ENCODE measurements at places on chromosomes 7 and 10.

GRCh38 chr10:639751-640672 lies 49.5 kb downstream of the DIP2C start:
- DNase-seq: no peak

- DNase-seq: no peak
Measured at GRCh38 chr7:69813637-69814240, 215.5 kb downstream of the AUTS2 start.

DNA sequence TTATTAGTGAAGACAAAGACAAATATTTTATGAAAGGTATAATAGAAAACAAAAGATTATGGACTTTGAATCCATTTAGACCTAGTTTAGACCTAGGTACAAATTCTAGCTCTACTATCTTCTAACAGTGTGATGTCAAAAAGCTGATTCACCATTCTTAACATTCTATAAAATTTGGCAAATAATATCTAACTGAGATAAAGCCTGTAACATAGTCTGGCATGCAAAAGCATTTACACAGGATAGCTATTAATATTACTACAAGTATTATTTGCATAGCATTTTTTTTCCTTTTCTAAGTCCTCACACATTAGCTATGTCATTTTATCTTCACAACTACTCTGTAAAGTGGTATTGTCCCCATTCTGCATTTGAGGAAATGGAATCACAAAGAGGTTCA lies 179.6 kb upstream of the LRRTM3 start:
- no peak for DNase-seq

DNA sequence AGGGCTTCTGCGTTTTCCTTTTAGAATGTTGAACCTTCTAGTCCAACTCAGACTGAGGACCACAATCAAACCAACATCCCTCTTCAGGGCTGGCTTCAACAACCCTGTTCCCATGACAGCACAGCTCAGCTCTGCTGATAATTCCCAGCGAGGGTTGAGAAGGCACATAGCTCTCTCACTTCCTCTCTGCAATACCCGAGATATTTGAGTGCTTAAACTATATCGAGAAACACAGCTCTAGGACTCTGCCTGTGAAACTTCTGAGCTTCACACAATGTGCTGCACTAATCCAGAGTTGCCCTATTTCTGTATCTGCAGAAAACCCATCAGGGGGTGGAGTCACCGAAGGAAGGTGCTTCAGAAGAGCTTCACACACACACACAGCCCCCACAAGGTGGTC lies 1.6 kb upstream of the ADARB2 start:
- DNase-seq: no peak

- no peak for DNase-seq
Measured at GRCh38 chr10:111384556-111384955, 307.7 kb downstream of the ADRA2A start.

DNA sequence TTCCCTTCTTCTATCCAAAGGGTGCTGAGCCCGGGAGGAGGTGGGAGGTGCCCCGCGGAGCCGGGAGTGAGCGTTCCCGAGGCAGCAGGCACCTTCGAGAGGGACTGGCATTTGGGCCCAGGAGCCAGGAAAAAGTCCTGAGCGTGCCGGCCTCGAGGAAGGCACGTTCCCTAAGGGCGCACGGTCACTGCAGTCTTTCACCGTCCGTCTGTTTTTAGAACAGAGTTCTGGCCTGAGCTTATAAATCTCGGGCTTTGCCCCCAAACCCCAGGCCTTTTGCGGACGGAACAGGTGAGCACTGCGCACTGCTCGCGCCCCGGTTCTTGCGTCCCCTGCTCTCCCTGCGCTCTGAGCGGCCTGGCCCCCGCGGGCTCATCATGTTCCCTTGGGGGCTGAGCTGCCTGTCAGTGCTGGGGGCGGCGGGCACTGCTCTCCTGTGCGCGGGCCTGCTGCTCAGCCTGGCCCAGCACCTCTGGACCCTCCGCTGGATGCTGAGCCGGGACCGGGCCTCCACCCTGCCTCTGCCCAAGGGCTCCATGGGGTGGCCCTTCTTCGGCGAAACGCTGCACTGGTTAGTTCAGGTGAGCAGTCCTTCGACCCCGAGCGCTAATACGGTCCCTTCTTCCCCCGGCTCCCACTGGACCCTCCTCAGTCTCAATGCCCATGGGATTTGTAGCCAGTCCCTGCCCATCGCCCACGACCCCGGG lies 442 bp downstream of the CYP26C1 start:
- no peak for DNase-seq

- no peak for DNase-seq
Measured at GRCh38 chr10:18456984-18457383, 194.4 kb downstream of the NSUN6 start.

DNA sequence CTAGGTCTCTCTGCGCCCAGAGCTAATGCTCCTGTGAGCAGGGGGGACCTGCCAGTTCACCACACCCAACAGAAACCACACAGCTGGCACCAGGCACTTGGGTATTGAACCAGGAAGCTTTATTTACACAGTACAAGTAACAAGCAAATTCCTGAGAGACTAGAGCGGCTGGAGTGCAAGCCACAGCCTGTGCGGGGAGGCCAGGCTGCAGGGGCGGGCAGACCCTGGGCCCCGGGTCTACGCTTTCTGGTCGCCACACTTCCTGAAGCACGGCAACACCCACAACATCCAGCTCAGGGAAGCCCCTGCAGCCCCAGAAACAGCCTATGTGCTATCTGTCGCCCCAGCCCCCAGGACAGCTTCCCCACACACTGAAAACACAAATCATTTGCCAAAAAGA lies 125.0 kb downstream of the FAM53B start:
- no peak for DNase-seq

GRCh38 chr10:34732926-34733325 lies 82.2 kb downstream of the PARD3 start:
- DNase-seq: no peak

DNA sequence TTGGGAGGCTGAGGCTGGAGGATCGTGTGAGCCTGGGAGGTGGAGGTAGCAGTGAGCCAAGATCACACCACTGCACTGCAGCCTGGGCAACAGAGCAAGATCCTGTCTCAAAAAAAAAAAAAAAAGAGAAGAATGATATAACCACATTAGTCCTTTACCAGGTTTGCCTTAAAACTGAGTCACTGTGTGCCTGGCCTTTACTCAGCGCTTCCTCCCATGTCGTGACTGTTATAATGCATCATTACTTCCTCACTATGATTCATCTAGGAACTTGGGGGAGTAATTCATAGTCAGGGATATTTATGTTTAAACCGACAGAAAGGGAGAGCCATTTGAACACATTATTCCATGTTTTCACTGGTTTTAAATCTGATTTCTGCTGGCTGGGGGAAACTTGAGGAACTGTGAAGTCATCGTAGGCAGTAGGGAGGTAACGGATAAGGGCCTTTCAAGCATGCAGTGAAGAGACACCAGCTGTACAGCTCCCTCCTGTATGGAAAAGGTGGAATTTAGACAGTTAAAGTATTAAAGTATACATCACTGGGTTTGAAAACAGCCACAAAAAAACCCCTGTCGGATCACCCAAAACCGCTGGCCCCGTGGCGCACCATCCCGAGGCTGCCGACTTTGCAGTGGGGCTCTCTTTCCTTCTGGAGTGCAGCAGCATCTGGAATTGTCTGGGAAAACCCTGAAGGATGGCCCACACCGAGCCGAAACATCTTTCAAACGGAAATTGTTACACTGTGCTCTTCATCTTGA lies 119.8 kb downstream of the NKX6-2 start:
- DNase-seq: no peak

DNA sequence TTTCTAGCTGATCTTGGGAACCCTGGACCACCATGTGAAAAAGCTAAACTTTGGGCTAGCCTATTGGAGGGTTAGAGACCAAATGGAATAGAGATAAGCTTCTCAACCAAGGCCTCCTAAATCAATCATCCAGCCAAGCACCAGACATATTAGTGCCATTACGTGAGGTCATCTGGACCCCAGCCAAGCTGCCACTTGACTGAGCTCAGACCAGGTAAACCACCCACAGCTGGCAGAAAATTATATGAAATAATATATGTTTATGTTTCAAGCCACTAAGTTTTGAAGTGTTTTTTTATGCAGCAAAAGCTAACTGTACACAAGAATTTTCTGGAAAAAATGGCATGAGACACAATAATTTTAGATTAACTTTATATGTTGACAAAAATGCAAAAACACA lies 82.6 kb upstream of the PCGF5 start:
- DNase-seq: no peak

GRCh38 chr7:75950111-75950681 lies 35.2 kb downstream of the POR start:
- peak; percentile 75 for DNase-seq

GRCh38 chr7:93039786-93040185 lies 78.0 kb downstream of the SAMD9 start:
- no peak for DNase-seq

GRCh38 chr10:15197276-15197675 lies 28.8 kb upstream of the NMT2 start:
- DNase-seq: no peak

- DNase-seq: no peak
Measured at GRCh38 chr7:77475181-77475580, 59.0 kb upstream of the GSAP start.

DNA sequence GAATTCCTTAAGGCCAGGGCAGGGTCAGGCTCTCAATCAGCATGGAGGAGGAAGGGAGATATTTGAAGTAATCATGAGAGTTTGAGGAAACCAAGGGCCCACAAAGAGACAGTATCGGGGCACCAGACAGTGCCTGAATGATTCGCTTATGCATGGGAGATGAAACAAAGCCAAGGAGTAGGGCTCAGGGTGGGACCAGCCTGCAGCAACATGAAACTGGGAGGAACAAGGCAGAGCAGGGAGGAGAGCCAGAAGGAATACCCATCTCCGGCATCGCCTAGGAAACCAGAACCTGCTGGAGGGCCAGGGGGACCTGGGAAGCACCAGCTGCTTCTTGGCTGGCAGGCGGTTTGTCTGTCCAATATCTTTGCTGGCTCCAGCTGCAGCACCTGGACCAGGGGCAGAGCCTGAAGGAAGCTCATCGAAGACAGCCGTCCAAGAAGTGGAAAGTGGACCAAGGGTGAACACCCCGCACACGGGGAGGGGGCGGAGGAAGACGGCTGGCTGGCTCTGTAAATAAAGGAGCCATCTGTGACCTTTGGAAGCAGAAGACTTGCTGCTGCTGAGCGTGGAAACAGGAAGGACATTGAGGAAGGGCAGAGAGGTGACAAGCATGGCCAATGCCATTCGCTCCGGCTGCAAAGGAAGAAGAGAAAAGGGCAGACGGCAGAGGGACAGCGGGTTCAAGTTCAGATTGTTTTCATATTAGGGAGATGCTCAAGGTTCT lies 34.4 kb upstream of the ECHDC3 start:
- DNase-seq: no peak

DNA sequence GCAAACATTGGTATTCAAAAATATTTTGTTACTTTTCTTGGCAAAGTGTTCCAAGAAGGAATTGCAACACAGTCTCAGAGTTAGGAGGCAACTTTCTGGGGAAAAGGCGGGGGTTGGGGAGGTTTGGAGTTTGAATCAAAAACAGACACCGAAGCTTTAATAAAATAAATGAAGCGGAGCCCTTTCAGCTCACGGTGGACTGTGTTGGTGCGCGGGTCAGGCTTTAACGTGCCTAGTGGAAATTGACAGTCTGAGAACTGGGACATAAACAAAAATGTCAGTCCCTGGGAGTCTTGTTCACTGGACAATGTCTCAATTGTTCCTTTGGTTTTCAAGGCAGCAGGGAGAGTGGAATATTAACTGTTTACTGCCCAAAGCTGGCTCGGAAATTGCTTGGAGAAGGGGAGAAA lies 109.3 kb downstream of the TCF7L2 start:
- DNase-seq: no peak

DNA sequence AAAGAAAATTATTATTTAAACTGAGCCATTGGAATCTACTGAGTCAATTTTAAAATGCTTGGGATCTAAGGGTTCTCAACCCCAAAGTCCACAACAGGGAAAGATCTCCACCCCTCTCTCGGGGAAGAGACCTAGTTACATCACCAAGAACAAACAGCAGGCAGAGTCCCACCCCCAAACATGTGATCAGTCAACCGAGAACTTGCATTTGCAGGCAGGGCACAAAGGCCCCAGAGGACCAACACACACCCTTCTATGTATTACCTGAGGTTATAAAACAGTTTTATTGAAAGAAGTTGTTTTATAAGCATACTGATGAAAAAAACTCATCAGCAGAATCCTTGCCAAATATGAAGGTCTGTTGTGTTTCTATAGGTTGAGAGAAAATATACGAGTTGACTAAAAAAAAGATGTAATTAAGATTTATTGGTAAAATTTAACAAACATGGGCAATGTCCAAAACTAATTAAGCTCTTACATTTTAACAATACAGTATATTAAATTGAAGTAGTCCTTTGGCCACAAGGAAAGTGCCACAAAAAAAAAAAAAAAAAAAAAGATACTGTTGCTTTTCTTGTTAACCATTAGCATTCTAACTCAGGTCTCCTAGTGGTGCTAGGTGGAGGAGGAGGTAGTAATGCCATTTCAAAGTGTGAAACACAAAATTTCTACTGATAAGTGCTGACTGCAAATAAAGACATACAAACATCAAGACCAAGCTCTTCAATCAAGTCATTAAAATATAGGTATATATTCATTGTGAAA lies 975 bp upstream of the USP54 start:
- DNase-seq: peak; percentile 34

DNA sequence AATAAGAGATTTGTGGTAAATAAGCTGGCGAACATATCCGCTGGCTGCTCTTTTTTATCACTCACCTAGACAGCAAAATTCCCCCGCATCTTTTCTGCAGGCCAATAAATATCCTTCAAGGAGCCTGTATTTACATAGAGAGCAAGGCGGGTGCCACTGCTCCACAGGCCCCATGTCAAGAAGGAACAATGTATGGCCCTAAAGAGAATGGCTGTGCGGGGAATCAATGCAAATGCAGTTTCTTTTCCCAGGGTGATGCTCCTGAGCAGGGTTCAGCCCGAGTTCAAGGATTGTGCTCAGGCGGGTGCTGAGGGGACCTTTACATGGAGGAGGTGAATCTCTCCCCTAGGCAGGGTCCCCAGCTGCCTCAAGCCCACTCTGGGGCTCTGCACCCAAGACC lies 494.2 kb upstream of the ZMIZ1 start:
- no peak for DNase-seq

DNA sequence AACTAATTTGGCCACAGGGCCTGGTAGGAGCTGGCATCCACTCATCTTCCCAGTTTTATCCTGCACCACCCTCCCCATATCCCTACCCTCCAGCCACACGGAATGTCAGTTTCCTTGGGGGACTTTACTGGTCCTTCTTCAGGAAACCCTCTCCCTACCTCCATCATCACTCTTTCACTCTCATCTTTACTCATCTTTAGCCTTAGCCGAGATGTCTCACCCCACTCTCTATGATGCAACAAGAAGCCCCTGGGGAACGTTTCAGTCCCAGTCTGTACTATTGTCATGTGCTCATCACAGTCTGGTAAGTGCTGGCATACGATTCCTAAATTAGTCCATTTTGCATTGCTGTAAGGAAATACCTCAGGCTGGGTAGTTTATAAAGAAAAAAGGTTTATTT lies 34.9 kb upstream of the TMEM248 start:
- no peak for DNase-seq

Data from gastrocnemius medialis (tissue), 4 donors.